ENCODE measurements at places on chromosomes 4 and X.

DNA sequence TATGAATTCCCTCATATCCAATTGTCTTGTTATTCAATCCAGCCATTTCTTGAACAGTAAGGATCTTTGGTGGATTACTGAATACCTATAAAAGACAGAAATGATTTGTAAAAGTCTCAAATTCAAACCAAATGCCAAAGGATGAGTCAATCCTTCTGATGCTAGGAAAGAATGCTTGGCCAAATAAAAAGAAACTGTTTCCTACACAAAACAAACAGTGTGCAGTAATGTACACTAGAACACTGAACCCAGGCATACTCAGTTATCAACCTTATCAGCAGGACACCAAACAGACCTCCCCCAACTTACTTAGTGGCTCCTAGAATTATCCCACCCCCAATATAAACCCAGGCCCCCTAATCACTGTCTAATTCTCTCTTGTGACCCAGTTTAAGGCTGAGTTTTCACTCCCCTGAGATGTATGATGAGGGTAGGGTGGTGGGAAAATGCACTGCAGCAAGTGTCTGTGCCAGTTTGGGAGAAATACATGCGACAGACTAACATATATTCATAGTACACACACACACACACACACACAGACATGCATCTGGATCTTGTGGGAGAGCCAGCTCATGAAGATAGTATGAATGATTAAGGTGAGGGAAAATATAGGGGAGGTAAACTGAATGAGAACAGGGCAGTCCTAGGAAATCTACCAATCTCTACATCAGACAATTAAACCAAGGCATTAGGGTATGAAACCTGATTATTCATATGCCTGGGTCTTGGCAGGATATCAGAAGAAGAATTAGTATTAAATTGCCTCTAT lies 35.0 kb downstream of the CLDN2 start:
- peak; percentile 26 for DNase-seq

DNA sequence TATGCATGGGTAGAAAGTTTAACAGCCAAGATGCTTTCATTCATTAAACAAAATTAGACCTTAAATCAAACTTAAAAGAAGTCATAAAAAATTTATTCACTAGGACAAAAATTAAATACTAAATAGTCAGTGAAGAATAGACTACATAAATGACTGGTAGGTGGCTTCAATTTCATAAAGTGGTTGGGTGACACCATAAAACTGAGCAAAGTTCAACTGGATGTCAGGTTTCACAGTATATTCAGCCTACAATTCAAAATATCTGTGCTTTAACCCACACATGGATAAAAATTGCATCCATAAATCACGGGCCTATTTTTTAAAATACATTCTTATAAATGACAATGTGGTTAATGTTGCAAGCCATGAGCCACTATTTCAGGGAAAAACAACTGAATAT lies 582.3 kb downstream of the IL15 start:
- DNase-seq, result no peak

DNA sequence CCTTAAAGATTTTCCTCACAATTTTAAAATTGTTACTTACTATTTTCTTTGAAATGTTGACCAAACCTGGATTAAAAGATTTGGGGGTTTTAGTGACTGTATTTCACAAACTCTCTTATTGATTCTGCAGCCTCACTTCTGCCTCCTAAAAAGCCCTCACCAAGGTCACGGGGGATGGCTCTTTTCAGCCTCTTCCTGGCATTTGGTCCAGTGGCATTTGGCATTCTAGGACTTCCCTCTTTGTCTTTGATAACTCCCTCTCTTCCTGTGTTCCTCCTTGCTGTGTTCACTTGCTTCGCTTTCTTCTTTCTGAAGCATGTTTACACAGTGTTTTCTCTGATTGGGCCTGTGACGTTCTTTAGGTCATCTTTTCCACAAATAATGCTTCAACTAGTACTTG lies 21.5 kb downstream of the PKD2 start:
- DNase-seq, result no peak

DNA sequence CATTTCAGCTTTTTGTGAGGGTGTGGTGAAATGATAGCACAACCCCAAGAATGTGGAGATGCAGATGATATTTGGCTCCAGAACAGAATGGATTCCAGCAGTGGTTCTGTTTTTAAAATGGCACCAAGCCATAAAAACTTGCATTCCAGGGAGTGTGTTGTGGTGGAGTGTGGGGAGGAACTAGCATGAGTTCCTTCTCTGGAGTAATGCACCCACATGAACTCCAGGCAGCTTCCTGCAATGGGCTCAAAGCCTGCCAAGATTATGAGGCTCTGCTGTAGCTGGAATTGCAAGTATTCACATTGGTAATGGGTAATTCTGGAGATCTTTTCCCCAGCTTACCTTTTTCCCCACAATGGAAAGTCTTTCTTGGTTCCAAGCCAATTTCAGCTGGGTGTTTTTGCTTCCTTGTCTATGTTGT lies 161.4 kb downstream of the RAB28 start:
- no peak for DNase-seq

GRCh38 chrX:39264023-39264422 lies 462.8 kb downstream of the MID1IP1 start:
- DNase-seq, result no peak

- no peak for DNase-seq
These were observed 30.0 kb upstream of the MYOZ2 start for GRCh38 chr4:119105605-119106004.

GRCh38 chr4:180993244-180993836 lies 1249.9 kb upstream of the TENM3 start:
- no peak for DNase-seq

DNA sequence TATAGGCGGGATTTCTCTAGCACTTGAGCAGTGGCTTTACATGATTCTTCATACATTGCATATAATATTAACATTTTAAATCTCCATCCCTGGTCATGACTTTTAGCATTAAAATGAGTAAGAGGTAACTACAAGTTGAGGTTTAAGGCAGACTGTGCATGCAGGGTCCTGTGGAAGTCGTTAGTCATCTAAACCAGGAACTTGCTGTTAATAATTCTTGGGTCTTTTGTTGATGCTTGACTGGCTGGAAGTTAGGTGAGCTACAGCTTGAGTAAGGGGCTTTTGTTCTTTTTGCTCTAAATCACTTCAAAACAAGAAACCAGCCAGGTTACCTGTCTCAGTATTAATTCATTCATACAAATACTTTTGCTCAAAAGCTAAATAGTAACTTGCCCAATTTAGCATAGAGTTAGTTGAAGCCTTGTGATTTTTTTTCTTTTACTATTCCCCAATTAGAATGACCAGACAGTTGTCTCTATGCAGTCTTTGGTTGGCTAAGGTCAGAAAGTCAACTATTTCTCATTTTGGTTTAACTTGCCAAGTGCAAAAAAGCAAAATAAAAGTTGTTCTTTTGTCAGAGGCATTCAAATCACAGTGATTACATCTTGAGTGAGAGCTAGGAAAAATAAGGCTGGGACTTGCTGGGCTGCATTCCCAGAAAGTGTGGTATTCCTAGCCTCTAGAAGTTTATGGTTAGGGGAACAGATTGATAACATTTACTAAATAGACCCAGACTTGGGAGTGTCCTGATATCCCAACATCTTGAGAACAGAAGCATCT lies 516.9 kb downstream of the PDHA2 start:
- DNase-seq, result no peak

GRCh38 chrX:25968920-25969319 lies 169.2 kb upstream of the MAGEB18 start:
- peak; percentile 40 for DNase-seq

GRCh38 chr4:10893395-10893794 lies 208.8 kb upstream of the CLNK start:
- DNase-seq, result peak; percentile 3

Measured in Caco-2 (cell line).